ENCODE measurements at places on chromosomes 3 and 15.

DNA sequence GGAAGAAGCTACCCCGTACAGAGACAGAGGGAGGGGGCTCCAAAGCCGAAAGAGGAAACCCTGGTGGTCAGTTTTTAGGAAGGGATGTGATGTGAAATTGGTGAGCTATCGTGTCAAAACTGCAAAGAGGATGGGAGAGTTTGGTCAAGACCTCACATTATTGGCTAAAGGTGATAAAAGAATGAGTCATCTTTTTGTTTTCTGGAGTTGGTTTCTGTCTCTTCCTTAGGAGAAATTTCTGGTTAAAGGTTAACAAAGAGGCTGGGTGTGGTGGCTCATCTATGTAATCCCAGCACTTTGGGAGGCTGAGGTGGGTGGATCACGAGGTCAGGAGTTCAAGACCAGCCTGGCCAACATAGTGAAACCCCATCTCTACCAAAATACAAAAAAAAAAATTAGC lies 217.8 kb upstream of the CBLB start:
- DNase-seq, result no peak

DNA sequence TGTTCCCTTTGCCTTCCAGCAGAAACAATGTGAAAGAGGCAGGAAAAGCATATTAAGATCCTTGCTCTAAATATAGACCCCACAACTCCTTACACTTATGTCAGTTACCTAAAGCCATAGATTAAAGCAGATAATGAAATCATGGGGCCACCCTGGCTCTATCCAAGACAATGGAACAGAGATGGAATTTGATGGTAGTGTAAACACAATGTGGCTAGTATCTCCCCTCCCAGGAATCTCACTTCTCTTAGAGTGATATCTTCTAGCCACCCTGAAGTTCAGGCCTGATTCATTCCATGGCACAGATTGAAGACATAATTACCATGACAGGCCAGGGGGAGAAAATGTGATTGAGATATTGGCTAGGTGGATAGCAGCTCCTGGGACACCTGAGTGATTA lies 32.6 kb downstream of the GALNT15 start:
- DNase-seq, result no peak

GRCh38 chr3:38650248-38650951 lies 913 bp upstream of the SCN5A start:
- no peak for DNase-seq

- DNase-seq, result no peak
Measured at GRCh38 chr3:190505381-190506003, 8.4 kb upstream of the IL1RAP start.

DNA sequence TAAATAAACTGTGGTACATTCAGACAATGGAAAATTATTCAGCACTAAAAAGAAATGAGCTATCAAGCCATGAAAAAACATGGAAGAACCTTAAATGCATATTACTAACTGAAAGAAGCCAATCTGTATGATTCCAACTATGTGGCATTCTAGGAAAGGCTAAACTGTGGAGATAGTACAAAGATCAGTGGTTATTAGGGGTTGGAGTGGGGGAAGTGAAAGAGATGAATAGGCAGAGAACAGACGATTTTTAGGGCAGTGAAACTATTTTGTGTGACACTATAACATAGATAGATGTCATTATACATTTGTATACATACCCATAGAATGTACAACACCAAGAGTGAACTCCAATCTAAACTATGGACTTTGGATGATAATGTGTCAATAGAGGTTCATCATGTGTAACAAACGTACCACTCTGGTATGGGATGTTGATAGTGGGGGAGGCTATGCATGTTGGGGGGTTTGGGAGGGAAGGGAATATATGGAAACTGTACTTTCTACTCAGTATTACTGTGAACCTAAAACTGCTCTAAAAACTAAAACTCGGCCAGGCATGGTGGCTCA lies 29.0 kb downstream of the RAB27A start:
- no peak for DNase-seq

Data from stimulated activated CD4-positive, alpha-beta T cell treated with anti-CD3 and anti-CD28 coated beads, TNF-alpha, amount 100 ng/mL, for 4 hours (primary cell).